ENCODE measurements at places on chromosomes 7 and 10.

DNA sequence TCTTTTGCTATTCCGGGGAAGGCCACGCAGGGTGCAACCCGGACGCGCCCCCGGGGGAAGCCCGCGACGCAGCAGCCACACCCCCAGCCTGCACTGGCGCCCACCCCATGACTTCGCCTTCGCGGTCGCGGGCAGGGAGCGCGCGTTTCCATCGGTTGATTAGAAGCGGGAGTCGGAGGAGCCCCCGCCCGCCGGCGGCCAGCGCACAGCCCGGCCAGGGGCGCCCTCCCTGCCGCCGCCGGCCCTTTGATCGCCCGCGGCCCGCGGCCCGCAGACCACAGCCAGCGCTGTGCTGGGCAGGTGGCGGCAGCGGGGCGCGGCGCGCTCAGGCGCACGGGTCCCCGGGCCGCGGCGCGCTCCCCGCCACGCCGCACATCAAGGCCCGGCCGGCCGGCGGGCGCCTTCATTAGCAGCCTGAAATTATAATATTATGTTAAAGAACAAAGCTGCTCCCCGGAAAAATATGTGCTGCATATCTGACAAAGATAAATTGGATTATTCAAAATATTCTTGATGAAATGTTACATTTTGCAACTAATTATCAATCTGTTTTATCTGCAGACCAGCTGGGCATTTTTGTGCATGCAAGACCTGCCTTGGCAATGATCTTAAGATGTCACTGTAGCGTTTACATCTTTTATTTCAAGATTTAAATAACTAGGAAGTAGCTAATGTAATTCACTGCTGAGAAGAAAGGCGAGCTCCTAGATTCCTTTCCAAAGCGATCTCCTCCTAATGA lies 160.7 kb upstream of the MKI67 start:
- no peak for DNase-seq

DNA sequence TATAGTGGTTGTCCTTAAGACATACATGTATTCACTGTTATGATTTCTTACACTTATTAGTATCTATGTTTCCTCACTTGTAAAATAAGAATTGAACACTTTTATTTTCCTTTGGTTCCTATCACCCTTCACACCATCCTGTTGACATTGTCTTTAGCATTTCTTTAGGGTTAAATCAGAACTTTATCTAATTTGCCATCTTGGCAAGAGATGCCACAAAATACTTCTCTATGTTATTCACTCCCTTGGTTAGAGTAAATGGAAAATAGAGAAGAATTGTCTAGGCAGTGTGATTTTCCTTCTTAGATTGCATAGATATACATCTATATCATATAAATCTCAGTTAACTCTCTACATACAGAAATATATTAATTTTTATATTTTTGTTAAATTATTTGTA lies 204.7 kb downstream of the SEMA3D start:
- no peak for DNase-seq

DNA sequence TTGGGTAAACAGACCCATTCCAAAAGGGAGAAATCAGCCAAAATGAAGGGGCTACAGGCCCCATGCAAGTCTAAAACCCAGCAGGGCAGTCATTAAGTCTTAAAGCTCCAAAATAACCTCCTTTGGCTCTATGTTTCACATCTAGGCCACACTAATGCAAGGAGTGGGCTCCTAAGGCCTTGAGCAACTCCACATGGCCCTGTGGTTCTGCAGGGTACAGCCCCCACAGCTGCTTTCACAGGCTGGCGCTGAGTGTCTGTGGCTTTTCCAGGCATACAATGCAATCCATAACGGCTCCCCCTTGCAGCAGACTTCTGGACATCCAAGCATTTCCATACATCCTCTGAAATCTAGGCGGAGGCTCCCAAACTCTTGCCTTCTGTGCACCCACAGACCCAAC lies 9.0 kb downstream of the TMEM243 start:
- no peak for DNase-seq

DNA sequence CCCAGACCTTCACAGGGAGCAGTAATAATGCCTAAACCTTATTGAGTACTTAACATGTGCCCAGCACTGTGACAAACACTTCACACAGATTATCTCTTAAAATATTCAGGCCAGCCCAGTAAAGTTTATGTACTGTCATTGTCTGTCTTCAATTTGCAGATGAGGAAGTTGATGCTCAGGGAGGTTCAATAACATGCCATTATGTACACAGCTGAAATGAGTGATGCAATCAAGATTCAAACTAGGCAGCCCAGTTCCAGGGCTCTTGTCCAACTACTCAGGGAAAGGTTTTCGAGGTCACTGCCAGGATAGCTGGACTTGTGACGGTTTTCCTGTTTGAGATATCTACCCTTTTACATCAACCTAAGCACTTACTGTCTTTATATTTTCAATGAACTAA lies 56.1 kb downstream of the AUTS2 start:
- no peak for DNase-seq

DNA sequence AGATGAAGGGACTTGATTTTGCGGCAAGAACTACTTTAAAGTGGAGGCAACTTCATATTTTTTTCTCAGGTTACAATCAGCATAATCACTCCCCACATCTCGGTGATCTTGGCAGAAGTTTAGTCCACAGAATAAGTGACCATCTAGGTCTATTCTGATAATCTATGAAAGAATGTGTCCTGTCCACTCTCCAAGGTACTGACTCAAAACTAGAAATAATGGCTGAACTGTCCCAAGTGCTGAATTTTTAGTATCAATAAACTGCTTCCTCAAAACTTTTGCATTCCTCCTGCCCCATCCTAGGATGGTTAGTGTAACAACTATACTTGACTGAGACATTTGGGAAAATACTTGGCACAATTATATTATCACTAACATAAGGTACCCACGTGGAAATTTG lies 10.9 kb upstream of the CHRM2 start:
- no peak for DNase-seq

Data from AG04449 (cell line).